ENCODE measurements at places on chromosomes 13 and 19. TPM values are rescaled to one million over a fixed set of nuclear protein-coding genes. Genes with fewer than 3 reads are reported as not detected.

The CGB2 gene
- total RNA-seq, result not detected

The FAM124A gene
- total RNA-seq, result 1.1 TPM

DNA sequence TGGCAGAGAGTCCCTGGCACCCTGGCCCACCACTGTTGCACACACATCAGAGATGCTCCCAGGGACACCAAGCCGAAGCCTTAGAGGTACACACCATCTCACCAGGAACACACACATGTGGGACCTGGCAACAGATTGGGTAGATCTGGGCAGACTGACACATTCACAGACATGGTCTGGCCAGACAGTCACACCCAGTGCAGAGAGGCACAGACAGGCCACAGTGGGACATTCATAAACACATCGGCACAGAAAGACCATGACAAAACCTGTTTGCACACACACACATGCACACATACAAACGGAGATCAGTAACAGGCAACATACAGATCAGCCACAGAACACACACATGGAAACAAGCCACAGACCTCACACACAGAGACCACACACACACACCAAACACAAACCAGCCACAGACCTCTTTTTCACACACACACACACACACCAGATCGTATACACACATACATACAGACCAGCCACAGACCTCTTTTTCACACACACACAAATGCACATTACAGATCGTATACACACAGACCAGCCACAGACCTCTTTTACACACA, 6.3 kb upstream of the JUNB start:
- no peak for DNase-seq

GRCh38 chr13:47396915-47397314, 500.1 kb upstream of the HTR2A start:
- no peak for DNase-seq
